ENCODE measurements at places on chromosomes 7 and 10.

- no peak for DNase-seq
These were observed 2.0 kb downstream of the INSIG1 start for GRCh38 chr7:155299535-155300202.

- DNase-seq = no peak
These were observed 48.6 kb upstream of the CNPY1 start for GRCh38 chr7:155594961-155595366.

GRCh38 chr7:134485203-134485602, 26.3 kb upstream of the AKR1B1 start:
- DNase-seq = no peak

DNA sequence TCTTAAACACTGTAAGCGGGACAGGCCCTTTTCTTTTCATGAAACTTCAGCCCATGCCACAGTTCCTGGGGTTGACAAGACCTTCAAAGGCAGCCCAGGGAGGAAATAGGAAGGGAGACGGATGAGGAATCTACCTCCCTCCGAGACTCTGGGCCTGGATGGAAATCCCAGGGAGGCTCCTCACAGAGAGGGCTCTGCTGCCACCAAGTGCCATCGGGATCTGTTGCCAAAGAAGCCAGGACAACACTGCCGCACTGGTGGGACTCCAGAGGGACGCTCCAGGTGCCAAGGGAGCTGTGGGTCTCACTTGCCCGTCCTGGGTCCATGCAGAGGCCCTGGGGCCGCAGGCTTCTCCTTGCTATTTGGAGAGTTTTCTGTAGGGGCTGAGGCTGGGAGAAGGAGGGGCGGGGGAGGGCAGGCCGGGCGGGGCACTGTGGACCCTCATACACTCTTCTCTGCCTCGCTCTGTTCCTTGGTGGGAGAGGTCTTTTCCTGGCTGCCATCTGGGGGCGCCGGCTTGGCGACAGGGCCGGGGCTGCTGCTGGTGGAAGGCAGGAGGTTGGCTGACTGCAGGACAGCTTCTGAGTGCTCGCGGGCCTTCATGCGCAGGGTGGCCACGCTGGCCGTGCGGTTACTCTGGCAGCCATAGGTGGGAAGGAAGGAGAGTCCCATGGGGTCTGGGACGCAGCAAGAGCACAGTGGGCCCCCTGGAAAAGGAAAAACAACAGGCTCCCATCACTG, 30.0 kb downstream of the DRGX start:
- no peak for DNase-seq

GRCh38 chr7:28675429-28675828, 263.1 kb downstream of the CREB5 start:
- DNase-seq = no peak

DNA sequence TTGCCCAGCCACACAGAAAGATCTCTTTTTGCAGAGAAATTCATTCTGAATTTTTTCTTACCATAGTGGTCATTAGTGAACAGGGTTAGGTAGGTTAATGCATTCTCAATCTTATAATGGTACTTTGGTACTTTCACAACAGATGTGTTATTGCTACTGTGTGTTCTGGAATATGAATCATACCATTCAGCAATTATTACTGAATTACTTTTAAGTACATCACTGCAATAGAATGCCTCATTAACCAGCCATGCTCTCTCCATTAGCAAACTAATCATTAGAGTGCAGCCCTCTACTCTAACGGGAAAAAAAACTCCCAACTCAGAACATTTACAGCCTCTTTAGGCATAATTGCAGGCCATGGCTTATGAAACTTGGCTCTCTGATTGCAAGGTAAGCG, 102.1 kb downstream of the DOCK4 start:
- DNase-seq = no peak

GRCh38 chr10:133411523-133412380, 12.7 kb downstream of the SPRN start:
- DNase-seq = no peak

DNA sequence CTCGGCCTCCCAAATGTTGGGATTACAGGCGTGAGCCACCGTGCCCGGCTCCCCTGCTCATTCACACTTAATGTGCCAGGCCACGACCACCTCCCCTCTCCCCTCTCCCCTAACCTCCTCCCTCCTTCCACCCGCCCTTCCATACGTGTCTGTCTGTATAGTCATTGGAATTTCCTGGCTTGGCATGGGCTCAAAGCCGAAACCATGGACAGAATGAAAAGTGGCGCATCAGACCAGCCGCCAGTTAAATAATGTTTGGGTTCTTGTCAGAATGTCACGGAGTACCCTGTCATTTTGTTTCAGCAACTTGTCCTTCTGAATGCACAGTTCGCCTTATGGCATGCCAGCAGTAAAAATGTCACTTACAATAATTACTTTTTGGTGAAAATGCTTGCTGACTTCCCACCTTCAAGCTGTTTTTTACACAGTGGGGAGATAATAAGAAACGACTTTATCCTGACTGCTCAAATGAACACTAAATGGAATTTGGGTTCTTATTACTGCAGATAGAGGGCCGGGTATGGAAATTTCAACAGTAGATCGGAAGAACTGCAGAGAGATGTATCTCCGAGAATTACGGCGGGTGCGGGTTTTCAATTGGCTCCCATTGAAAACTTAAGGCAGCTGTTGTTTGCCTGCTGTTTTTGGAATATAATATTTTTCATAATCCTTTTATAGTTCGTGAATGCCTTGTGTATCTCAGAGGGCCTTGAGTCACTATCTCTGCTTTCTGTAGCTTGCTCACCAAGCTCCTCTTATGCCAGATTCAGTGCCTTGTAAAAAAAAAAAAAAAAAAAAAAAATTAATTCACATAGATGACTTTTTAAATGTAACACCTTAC, 65.5 kb upstream of the SH2B2 start:
- DNase-seq = peak; percentile 53

DNA sequence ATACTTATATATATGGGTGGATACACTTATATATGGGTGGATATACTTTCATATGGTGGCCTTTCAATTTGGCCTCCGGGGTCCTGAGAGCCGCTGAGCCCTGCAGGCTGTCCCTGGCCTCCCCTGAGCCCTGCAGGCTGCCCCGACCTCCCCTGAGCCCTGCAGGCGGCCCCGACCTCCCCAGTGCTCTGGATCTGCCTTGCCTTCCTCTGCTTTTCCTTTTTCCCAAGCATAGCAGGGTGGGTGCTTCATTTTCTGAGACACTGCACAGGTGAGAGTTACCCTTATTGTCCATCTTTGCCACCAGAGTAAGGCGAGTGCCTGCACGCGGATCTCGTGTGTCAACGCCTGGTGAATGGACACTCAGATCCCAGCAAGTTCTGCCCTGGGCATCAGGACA, 106.6 kb downstream of the VIPR2 start:
- DNase-seq = no peak

DNA sequence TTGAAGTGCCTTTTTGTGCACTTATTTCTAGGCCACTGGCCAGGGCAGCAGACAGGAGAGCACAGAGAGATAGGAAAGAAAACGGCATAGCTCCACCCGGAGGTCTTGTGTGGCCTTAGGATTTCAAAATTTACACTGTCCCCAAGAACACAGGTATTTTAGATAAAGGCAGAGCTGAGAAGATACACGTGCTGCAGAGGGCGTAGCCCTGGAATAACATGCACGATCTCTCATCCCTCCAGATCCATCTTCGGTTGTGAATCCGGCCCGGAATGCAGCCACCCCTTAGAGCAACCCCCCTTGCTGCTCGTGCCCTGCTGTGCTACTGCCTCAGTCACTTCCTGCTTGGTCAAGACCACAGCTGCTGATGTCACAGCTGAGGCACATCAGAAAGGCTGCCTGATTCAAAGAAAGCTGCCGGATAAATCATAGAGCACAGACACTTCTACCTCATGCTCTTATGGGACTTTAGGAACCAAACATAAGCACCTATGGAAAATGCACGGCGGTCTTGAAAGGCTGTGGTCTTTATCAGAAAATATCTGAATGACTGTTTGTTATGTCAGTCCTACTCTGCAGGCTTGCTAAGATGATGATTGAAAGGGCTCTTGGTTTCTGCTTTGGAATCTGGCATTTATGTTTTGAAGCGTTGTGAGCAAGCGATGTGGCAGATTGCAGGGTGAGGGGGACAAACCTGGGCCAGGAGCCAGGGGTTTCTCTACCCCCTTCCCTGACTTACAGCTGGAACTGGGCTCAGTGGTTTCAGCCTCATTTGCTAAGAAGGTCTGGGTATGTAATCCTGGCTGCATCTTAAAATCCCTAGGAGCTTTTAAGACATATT, 152.0 kb downstream of the SVIL start:
- DNase-seq = peak; percentile 68

GRCh38 chr7:151377406-151377805, 32.4 kb downstream of the WDR86 start:
- DNase-seq = no peak

DNA sequence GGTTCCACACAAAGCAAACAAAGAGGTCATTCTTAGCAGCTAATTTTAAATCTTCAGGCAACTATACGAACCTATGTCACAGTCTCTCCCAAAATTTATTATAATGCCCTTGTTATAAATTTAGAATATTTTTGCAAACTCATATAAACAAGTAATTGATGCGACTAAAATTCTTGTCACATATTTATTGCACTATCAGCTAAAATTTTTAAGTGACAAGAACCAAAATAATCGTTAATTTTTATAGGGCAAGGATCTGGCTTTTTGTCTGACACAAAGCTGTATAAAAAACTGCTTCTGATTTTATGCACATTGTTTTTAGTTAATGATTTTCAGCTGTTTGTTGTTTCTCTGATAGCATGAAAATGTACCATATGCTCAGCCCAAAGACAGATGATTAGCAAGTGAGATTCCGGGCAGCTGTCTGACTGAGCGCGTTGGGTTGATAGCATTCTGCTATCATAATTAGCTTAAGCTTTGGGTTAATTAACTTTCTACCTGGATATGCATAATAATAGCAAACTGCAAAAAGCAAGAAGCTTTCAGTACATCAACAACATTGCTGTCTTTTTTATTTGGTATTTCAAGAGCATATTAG, 136.0 kb downstream of the MGMT start:
- no peak for DNase-seq

GRCh38 chr7:151631953-151632749, 112.5 kb upstream of the RHEB start:
- DNase-seq = peak; percentile 84

- no peak for DNase-seq
These were observed 128.6 kb upstream of the MDFIC start for GRCh38 chr7:114793155-114793845.

GRCh38 chr7:44735403-44736165, 13.1 kb upstream of the ZMIZ2 start:
- DNase-seq = no peak

DNA sequence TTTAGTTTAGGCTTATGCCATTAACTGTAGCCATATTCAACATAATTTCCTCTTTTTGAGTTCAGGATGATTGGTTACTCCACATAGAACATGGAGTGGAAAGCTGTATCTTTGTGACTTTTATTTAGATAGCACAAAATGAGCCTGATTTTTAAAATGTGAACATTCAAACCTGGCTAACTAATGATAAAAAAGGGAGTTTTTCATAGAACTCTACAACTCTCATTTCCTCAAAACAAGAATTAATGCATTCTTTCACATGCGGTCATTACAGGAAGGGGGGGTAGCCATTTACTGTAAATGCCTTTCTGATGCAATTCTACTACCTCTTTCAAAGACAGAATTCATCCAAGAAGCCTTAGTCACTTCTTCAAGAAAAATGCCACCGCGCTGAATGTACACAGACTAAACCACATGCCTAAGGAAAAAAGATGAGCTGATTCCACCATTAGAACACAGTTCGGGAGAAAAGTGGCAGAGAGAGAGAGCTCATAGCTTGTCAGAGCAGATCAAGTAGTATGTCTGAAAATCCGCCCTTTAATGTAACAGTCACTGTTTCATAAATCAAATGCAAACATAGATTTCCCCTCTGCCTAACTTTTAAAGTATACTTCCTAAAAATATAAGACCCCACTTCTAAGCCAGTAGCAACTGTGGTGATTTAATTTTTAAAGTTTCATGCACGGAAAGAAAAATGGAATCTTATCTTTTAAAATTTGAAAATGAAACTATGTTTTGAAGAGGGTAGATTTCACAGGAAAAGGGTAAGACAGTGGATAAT, 226.4 kb upstream of the KLF14 start:
- DNase-seq = no peak

GRCh38 chr7:82247814-82248433, 195.7 kb downstream of the CACNA2D1 start:
- DNase-seq = no peak

- DNase-seq = no peak
These were observed 14.0 kb downstream of the DLG5 start for GRCh38 chr10:77912576-77912975.

GRCh38 chr7:83575436-83575835, 73.5 kb downstream of the SEMA3E start:
- DNase-seq = no peak

- no peak for DNase-seq
These were observed 188.3 kb downstream of the DGKB start for GRCh38 chr7:14714161-14714728.

- peak; percentile 42 for DNase-seq
These were observed 15.9 kb downstream of the GBF1 start for GRCh38 chr10:102261196-102261595.

DNA sequence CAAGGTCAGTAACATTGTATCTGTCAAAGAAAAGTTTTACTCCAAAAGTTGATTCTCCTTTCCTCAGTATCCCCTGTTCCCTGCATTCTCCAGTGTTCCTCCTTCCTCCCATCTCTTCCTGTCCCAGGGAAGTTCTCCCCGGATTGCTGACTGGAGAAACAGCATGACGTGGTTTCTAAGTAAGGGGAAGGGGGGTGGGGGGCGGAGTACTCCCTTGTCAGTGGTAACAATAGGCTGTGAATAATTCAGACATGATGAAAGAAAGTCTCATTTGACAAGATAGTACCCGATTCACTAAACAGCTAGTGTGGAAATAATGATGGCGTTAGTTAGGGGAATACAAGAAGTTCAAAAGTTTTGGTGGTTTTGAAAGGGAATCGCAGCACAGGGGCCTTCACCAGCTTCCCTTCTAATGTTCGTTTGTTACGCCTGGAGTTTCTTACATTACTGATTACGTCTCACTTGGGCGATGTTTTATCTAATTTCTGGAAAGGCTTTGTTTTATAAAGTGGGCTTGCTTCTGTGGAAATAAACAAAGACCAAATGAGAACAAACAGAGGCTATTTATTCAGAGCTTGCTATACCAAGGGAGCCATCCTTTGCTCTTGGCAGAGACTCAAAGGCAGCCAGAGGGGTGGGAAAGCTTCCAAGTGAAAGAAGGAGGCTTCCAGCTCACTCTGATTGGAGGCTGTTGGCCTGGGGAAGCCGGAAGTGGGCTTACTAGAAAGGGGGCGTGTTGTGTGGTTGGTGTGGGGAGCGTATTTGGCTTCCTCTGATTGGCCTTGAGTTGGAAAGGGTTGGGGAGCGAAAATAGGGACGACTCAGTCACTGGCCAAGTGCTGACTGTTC, 453.7 kb downstream of the SDK1 start:
- peak; percentile 69 for DNase-seq

GRCh38 chr7:83546586-83546985, 102.4 kb downstream of the SEMA3E start:
- DNase-seq = no peak

- peak; percentile 81 for DNase-seq
These were observed 32.0 kb upstream of the PLEKHA1 start for GRCh38 chr10:122342293-122343134.

- DNase-seq = no peak
These were observed 120.9 kb upstream of the KAT6B start for GRCh38 chr10:74705358-74705980.

GRCh38 chr10:36779238-36779846, 346.1 kb upstream of the ANKRD30A start:
- peak; percentile 94 for DNase-seq

GRCh38 chr7:30595436-30596013, 847 bp downstream of the GARS1 start:
- DNase-seq = peak; percentile 74

Measured in eye (tissue), 1 donor.